Stimulated activated naive CD4-positive, alpha-beta T cell (primary cell): ENCODE measurements at places on chromosomes 1 and 21.

DNA sequence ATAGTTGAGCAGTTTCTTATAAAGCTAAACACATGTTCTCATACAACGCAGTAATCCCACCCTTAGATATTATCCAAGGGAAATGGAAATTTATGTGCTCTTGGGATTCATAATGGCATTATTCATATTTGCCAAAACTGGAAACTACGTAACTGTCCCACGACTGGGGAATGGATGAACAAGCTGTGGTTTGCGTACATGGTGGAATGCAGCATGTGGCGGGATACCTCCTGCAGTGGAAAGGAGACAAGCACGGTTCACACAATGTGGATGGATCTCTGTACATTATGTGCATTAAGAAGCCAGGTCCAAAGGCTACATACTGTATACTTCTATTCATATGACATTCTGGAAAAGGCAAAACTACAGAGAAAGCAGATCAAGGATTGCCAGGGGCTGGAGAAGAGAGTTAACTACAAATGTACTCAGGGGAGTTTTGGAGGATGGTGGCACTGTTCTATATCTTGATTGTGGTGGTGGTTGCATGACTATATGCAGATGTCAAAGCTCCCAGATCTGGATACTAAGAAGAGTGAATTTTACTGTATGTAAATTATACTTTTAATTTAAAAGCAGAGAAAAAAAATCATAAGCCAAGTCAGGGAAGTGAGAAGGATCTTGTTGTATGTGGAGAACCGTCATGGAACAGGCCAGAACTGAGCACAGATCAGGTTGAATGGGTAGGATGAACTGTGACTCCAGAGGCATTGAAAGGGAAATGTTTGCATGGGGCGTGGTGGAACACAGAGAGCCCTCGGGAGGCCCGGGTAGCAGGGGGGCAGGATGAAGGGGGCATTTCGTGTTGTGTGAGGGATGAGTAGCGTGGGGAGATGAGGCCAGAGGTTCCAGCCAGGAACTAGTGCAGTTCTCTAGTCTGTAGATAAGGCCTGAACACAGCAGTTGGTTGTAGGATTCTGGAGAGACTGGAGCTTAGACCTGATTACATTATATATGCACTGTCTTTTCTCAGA lies 90.7 kb downstream of the GALNT2 start:
- no peak for DNase-seq

- no peak for DNase-seq
Measured at GRCh38 chr1:199042193-199042592, 403.4 kb downstream of the PTPRC start.

- DNase-seq, result no peak
Measured at GRCh38 chr1:50976890-50977574, 7.0 kb downstream of the CDKN2C start.

DNA sequence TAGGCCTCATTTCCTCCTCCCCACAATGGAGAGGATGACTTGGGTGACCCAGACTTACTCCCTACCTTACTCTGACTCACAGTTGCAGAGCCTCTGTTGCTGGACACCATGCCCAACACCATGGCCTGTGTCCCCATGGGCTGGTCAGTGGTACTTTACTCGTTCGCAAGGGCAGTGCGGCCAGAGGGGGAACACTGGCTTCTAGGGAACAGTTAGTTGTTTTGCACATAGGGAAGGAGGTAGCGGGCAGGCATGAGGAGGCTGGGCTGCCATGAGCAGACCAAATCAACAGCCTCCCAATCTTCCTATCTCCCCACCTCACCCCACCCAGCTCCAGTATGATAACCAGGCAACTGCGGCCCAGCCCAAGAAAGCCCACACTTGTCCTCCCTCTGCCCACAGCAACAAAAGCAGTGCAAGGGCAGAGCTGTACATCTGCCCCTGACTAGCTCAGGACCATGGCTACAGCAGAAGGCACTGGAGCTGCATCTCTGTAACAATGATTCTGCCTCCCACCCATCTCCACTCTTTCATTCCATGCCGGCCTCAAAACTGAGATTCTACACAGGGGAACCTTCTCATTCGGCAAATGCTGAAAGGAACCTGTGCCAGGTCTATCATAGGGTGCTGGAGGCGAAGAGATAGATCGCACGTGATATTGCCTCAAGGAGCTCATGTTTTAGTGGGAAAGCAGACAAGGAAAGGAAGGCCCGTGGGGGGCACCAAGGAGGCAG lies 18.6 kb downstream of the TAL1 start:
- DNase-seq, result no peak

- DNase-seq, result no peak
Measured at GRCh38 chr1:16464917-16465625, 24.5 kb downstream of the NECAP2 start.

- peak; percentile 32 for DNase-seq
Measured at GRCh38 chr1:2046174-2046917, 3.9 kb upstream of the PRKCZ start.

- DNase-seq, result no peak
Measured at GRCh38 chr1:165949335-165950130, 122.1 kb downstream of the UCK2 start.

DNA sequence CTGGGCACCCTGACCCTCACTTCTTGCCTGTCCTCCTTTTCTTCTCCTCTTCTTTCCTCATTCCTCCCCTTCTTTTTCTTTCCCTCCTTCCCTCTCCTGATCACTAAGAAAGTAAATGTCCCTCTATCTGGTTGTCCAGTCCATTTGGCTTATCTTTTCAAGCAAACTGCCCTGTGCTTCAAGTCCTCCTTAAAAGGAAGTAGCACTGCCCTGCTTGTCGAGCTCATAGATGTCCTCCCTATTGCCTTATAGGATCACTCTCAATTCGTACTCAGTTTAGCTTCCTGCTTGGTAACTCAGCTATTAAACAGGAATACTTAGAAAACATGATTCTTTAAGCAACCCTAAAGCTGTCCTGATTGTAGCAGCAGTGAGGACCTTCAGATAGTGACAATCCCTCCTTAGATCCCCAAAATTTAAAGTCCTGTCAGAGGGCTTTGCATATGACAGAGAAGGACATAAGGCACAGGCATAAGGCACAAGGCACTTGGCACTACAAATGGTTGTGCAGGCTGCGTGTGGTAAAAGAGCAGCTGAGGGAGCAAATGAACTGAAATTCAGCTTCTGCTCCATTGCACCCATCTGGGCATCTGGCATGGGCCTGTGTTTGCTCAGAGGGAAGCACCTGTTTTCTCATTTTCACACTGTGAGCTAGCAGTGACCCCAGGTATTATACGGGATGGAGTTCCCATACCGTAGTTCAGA lies 26.1 kb upstream of the SLAMF6 start:
- no peak for DNase-seq

DNA sequence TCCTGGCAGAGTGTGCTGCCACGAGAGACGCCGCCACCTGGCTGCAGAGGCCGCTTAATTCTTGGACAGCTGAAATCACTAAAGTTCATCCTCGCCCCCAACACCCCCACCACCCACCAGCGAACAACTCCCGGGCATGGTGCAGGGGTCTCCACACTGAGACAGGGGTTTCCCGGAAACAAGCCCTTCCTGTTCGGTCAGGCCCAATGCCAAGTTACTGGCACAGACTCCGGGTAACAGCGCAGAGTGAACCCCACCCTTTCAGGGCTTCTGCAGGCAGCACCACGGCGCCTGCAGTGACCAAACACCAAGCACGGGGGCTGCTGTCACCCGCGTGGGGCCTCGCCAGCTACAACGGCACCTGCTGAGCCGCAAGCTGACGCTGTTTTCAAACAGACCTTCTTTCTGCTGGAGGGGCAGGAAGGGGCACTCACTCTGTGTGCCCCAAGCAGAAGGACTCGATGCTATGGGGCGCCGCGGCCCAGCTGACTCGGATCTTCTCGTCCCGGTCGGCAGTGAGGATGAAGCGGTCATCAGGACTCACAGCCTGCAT lies 17.4 kb downstream of the WDR4 start:
- no peak for DNase-seq

GRCh38 chr1:197141575-197141974 lies 4.9 kb downstream of the ASPM start:
- no peak for DNase-seq

DNA sequence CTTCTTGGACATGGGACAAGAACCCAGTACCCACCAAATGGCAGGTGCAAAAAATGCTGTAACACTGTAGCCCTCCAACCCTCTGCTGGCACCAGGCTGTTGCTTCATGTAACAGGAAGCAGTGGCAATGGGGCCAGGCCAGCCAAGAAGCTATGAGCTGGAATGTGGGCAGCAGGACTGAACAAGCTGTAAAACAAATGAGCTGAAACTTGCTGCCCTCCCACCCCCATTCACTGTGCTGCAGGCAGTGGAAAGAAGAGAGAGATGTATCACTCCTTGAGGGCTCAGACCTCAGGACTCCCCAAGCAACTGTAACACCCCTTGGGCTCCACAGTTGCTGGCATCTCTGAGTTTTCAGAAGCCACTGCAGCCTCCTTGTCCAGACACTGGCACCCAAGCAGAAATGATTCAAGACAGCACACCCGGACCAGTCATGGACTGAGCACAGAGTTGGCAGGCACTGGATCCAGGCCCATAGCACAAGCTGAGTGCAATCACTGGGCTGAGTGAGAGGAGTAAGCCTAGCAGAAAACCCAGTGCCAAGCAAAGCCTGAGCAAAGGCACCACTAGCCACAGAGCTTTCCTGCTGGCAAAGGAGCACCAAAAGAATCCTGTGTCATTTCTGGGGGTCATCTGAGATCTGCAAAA lies 321.4 kb upstream of the CXADR start:
- DNase-seq, result no peak

GRCh38 chr1:233908092-233908491 lies 3.6 kb downstream of the SLC35F3 start:
- DNase-seq, result no peak

- no peak for DNase-seq
Measured at GRCh38 chr1:150405660-150406059, 41.7 kb downstream of the RPRD2 start.

DNA sequence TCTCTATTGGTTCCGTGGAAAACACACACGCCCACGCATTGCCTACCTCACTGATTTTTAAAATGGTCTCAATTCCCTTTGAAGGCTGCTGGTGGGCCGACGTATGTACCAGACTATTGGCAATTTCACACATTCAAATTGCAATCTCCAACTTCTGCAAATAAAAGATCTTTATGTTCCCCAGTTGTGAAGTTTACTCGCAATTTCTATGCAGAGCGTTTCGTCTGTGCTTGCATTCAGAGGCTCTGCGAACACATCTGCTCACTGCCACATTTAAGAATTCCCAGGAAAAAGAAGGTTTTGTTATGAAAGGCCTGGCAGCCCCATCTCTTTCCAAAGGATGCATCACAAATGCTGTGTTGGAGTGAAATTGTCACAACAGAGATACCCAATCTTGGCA lies 288.0 kb upstream of the KAZN start:
- no peak for DNase-seq

GRCh38 chr1:41687007-41687406 lies 202.5 kb upstream of the EDN2 start:
- DNase-seq, result no peak

DNA sequence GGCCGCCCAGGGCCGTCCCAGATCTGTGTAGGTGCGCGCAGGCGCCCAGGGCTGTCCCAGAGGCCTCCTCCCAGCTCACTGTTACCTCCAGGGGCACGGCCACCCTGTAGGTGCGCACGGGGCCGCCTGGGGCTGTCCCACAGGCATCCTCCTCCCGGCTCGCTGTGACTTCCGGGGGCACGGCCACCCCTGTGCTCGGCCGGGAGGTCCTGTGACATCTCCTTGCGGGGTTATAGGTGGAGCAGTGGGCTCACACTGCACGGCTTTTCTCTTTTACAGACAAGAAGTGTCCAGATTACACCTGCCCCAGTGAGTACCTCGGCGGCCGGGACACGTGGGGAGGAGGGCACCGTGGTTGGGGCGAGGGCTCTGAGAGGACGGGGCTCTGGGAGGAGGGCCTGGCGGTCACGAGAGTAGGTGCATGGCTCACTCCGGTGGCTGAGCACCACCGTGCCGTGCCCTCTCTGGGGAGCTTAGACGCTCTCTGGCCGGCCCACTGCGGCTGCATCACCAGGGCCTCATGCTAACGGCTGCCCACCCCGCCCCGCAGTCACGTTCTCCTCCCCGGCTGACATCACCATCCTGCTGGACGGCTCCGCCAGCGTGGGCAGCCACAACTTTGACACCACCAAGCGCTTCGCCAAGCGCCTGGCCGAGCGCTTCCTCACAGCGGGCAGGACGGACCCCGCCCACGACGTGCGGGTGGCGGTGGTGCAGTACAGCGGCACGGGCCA lies 21.4 kb downstream of the COL6A1 start:
- no peak for DNase-seq

DNA sequence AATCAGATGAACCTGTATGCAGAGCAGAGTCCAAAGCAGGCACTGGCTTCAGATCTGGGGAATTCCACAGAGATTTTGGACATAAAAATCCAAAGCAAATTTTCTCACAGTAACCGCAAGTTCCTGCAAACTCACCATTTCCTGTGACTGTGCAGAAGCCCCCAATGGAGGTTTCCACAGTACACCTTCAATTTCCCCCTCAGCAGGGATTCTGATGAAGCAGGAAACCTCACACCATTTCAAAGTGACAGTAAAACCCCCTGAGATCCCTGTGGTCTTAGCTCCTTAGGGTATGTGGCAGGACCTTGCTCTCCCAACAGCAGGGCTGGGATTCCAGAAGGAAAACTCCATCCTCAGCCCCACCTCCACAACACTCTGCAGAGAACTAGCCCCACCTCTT lies 6.0 kb upstream of the TGFBR3 start:
- no peak for DNase-seq

DNA sequence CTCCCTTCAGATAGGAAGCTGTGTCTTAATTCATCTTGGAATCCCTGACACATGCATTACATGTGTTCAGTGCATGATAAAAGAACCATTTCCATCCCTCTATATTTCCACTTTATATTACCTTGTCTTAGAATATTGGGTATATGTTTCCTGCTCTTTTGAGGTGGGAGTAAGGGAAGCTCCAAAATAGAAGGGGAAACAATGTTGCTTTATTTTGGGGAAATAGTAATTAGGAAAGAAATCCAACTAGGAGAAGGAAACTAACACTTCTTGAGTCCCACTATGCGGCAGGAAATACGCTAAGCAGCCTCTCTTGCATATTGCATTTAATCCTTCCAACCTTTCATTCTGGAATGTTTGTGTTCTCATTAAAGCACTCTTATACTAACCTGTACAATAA lies 89.4 kb upstream of the VAV3 start:
- DNase-seq, result no peak

- DNase-seq, result no peak
Measured at GRCh38 chr1:67733681-67734322, 48.8 kb downstream of the GADD45A start.

GRCh38 chr21:27258742-27259448 lies 292.0 kb upstream of the ADAMTS5 start:
- DNase-seq, result no peak

GRCh38 chr1:1275836-1276235 lies 2.2 kb upstream of the UBE2J2 start:
- DNase-seq, result no peak

GRCh38 chr1:151851886-151852285 lies 1.6 kb downstream of the THEM5 start:
- DNase-seq, result no peak

GRCh38 chr1:6854166-6854565 lies 68.9 kb downstream of the CAMTA1 start:
- no peak for DNase-seq

- DNase-seq, result no peak
Measured at GRCh38 chr1:10709646-10710045, 86.8 kb downstream of the CASZ1 start.

- no peak for DNase-seq
Measured at GRCh38 chr1:236938760-236939159, 65.5 kb downstream of the MT1HL1 start.
